Right hindlimb (tissue), 1 donor: ENCODE measurements at places on chromosomes 11 and 22.

DNA sequence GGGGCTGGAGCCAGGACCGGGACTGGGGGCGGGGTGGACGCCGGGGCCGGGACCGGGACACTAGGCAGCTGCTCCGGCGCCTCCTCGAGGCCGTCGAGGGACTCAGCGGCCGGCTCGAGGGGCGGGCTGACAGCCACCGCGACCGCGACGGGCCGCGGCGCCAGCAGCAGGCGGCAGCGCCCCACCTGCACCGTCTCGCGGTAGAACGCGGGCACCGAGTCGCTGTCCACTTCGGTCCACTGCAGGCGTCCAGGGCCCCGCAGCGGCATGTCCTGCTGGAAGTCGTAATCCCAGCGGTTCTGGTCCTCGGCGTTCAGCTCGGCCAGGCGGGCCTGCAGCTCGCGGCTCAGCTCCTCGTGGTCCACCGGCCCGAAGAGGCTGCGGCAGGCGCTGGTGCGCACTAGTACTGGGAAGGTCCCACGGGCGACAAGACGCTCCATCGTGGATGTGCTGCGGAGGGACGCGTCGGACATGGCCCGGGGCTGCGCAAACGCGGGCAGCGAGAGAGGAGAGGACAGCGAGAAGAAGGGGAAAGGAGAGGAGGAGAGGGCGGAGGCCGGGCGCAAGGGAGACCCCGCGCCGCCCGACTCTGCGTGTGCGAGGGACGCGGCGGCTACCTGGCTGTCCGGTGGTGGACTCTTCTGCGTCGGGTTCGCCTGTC, 428 bp downstream of the CDKN1C start:
- peak; percentile 72 for DNase-seq

GRCh38 chr22:28155808-28156207, 236.8 kb upstream of the PITPNB start:
- DNase-seq: no peak

- no peak for DNase-seq
These were observed 24.5 kb upstream of the RNASEH2C start for GRCh38 chr11:65745049-65745448.

GRCh38 chr11:118838905-118839553, 44.7 kb upstream of the CXCR5 start:
- DNase-seq: no peak

DNA sequence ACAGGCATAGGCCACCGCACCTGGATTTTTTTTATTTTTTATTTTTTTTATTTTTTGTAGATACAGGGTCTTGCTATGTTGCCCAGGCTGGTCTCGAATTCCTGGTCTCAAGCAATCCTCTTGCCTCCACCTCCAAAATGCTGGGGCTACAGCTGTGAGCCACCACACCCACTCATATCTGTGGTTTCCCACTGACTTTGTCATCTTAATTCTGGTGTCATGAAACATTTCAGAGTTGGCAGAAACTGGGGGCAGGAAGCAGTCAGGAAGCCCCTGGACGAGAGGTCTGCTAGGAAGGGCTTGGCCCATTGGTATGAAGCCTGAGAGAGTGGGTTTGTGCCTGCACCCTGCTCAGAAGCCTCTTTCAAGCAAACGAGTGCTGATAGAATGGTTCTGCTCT, 49.1 kb downstream of the COMMD9 start:
- DNase-seq: no peak

GRCh38 chr22:23760056-23760455, 2.7 kb upstream of the C22orf15 start:
- no peak for DNase-seq

- DNase-seq: no peak
These were observed 124.8 kb upstream of the NECTIN1 start for GRCh38 chr11:119853581-119854360.

GRCh38 chr11:25710975-25711374, 621.0 kb upstream of the ANO3 start:
- no peak for DNase-seq

DNA sequence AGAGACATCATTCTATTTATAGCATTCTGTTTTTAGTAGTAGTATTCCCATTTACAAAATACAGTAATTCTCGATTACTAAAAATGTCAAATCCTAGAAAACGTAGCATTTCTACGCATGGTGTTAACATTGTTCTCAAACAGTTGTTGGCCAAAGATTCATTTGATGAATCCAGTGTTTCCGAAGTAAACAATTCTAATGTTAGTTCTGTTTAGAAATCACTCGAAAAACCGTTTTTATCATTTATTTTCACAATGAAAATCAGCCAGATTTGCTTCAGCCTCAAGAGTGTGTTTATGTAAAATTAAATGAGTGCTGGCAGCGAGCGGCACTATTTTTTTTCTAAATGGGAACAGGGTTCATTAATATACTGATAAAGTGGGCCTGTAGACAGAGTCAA, 7.1 kb downstream of the MS4A18 start:
- no peak for DNase-seq

- peak; percentile 29 for DNase-seq
These were observed 399.3 kb downstream of the CADM1 start for GRCh38 chr11:115104851-115105453.
